MCF 10A (cell line): ENCODE measurements at places on chromosomes 7 and 10. TPM values are rescaled to one million over a fixed set of nuclear protein-coding genes. Genes with fewer than 3 reads are reported as not detected.

Gene FASTK
- 79.3 and 83.6 TPM in 2 replicates for total RNA-seq

Gene MMP21
- not detected in 2 replicates for total RNA-seq

Gene KAZALD1
- total RNA-seq: 2.4 and 6.7 TPM in 2 replicates

Gene ZSCAN21
- 13.8 and 14.7 TPM in 2 replicates for total RNA-seq

Gene PALD1
- 0.12 TPM in 1 of 2 replicates, not detected in the other for total RNA-seq

Gene DLX5
- total RNA-seq: not detected in 2 replicates

Gene TUBB8
- not detected in 2 replicates for total RNA-seq

Gene TET1
- 0.05 TPM in 1 of 2 replicates, not detected in the other for total RNA-seq

Gene ZCWPW1
- 6.5 and 8.5 TPM in 2 replicates for total RNA-seq

Gene CDHR3
- 0.17 and 0.19 TPM in 2 replicates for total RNA-seq

Gene IKZF1
- total RNA-seq: not detected in 2 replicates

Gene TRPV5
- not detected in 2 replicates for total RNA-seq

Gene ASAH2
- 3.9 and 7.4 TPM in 2 replicates for total RNA-seq

Gene SSC4D
- 0.42 and 0.58 TPM in 2 replicates for total RNA-seq

Gene LRRC18
- not detected in 2 replicates for total RNA-seq

Gene PNLIP
- not detected in 2 replicates for total RNA-seq

Gene FAM25G
- total RNA-seq: not detected in 2 replicates

Gene PNLIPRP2
- total RNA-seq: not detected in 2 replicates

Gene HACD1
- total RNA-seq: 29.6 and 34.2 TPM in 2 replicates

Gene NXPH1
- not detected in 2 replicates for total RNA-seq

Gene ZNF365
- total RNA-seq: 1.3 and 2.9 TPM in 2 replicates
